ENCODE measurements at places on chromosomes 2 and 18. TPM values are rescaled to one million over a fixed set of nuclear protein-coding genes. Genes with fewer than 3 reads are reported as not detected.

The HOXD13 gene
- not detected for total RNA-seq

The KLHL14 gene
- total RNA-seq = not detected

The SAG gene
- not detected for total RNA-seq

The DHRS9 gene
- total RNA-seq = not detected

The FOXD4L1 gene
- total RNA-seq = not detected

The STARD7 gene
- total RNA-seq = 78.0 TPM

The FBXO36 gene
- 4.2 TPM for total RNA-seq
